CD4-positive, alpha-beta T cell treated with Interferon alpha-2 for 1 hour (primary cell): ENCODE measurements at places on chromosomes 16 and 17.

- DNase-seq: no peak
Measured at GRCh38 chr17:73064084-73064938, 28.2 kb downstream of the SLC39A11 start.

DNA sequence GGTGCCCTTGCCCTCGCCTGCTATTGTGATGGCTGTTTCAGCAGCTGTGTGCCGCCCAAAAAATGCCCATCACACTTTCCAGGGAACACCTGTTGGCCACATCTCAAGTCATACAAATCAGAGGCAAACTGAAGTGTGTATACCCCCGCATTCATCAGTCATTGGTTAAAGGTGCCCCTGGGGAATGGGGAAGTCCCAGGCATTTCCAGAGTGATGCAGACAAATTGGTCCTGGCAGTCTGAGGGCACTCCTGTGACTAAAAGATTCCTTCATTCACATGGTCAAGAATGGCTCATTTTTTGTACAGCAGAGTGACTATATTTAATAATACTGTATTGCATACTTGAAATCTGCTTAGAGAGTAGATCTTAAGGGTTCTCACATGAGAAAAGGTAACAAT, 102.9 kb upstream of the TMEM97 start:
- no peak for DNase-seq

- DNase-seq: no peak
Measured at GRCh38 chr16:4015275-4016004, 100.8 kb downstream of the ADCY9 start.

GRCh38 chr16:31698901-31699300, 171.2 kb downstream of the AHSP start:
- no peak for DNase-seq

- no peak for DNase-seq
Measured at GRCh38 chr17:17834974-17835373, 1.8 kb downstream of the SREBF1 start.

DNA sequence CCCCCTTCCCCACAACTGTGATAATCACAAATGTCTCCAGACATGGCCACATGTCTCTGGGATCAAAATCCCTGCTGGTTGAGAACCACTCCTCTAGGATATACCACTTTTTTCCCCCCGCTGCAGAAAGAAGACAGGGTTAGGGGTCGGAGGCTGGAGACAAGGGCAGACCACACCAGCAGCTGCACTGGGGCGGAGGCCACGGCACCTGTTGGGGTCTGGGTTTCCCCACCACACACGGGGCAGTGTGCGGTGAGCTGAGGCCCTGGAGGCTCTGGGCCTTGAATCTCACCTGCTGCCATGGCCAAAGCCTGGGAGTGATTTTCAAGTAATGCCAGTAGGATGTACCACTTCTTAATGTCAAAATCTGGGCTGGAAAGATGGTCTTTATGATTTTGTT, 320.5 kb downstream of the SNX29 start:
- no peak for DNase-seq
